ENCODE measurements at places on chromosomes 1 and 21.

GRCh38 chr1:239421811-239422210 is 35.4 kb downstream of the CHRM3 start:
- DNase-seq = no peak

DNA sequence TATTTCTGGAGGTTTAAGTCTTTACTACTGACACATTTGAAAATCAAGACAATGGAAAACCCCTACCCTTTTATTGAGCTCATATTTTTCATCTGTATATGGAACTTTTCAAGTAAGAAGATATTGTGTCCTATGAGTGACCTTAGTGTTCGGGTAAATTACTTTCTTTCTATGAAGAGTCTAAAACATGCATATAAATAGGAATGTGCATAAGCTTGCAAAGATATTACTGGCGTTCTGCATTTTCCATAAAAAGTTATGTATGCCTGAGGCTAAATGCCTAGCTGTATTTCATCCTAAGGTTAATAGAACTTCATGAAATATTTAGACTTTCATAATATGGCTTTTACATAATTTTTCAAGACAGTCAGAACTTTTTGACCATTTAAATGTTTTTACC is 495.8 kb upstream of the ADAMTS5 start:
- DNase-seq = no peak

DNA sequence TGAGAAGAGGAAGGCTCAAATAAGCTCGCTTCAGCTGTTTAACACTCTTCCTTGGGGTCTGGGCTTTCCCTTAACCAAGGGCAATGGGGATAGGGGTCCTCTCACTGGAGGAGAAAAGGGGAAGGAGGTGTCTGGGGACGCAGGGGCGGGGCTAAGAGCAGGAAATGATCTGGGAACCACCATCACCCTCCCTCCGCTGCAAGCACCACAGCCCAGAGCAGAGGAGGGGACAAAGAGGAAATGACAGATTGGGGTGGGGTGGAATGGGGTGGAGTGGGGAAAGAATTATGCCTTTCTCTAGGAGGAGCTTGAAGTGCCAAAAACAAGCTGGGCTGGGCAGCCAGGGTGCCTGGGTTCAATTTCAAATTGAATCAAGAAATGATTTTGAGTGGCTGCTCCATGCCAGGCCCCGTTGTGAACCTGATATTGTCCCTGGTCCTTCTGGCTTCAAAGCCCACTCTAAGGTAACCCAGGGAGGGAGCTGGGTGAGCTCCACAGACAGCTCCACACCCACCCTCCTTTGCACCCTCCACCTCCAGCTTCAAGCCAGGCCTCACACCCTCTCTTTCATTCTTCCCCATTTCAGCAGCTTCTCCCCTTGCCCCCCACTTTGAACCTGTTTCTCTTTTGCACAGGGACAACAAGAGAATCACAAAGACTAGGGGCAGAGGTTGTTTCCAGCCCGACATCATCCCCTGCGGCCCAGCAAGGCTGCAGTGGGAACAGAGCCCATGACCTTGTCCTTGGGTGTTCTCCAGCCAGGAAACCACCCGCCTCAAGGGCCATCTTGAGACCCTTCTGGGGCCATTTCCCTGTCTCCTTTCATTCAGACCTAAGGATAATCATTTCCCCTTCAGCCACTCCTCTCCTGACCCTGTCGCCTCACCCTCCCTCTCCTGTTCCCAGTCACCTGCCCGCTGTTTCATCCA is 1.1 kb downstream of the ARHGAP30 start:
- peak; percentile 49 for DNase-seq

DNA sequence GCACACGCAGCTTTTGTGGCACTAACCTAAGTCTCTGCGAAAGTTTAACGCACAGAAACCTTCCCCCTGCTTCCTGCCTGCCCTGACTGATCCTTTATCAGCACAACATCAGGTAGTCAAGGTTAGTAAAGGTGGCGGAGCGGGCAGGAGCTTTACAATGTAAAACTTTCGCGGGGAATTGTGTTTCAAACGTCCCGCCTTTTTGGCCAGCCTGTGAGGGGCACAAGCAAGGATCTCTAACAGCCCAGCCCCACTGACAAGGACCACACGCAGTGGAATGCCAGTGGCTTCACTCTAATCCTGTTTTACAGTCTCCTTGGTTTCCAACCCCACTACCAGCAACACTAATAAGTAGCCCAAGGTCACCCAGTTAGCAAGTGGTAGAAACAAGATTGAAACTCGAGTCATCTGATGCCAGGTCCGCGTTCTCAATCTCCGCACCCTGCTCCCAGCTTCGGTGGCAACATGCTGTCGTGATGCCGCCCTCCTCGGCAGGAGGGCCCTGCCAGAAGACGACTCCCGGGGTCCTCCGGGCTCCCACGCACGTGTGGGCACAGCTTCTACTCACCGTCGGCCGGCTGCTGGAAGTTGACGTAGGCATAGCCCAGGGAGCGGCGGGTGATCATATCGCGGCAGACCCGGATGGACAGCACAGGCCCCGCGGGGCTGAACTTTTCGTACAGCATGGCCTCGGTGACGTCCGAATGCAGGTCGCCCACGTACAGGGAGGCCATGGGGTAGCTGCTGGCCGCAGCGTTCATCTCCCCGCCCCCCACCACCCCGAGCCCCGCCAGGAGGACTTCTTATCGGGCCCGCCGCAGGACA is 1.2 kb downstream of the PABPC4 start:
- peak; percentile 11 for DNase-seq

DNA sequence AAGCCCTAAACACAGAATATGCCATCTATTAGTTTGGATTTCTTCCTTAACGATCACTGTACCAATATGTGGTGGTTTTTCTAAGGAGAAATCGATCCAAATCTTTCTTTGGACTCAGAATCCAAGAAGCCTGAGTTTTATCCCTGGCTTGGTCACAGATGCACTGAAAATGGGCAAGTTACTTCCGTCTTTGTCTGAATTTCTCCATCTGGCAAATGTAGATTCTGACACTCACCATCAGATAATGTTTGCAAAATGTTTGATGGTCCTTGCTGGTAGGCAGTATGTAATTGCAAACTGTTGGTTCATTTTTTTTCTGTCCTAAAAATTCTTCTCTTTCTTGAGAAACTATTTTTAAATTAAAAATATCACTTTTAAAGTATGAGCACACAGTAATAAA is 115.0 kb downstream of the TSEN15 start:
- DNase-seq = no peak

DNA sequence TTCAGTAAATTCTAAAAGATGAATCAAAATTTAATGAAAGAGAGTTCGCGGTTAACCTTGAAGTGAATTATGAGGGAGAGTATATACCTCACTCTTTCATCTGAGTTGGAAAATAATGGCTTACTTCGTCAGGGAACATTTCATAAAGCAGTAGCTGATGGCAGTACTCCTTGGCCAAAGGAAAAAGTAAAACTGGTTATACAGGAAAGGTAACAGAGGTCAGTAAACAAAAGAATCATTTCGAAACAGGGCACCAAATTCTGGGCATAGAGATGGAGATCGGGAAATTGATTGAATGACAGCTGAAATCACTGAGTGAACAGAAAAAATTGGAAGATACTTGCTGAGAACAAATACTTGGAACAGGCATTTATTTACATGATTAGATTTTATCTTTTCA is 199.0 kb downstream of the OLFM3 start:
- DNase-seq = no peak

GRCh38 chr1:185402930-185403329 is 85.9 kb upstream of the IVNS1ABP start:
- DNase-seq = no peak

DNA sequence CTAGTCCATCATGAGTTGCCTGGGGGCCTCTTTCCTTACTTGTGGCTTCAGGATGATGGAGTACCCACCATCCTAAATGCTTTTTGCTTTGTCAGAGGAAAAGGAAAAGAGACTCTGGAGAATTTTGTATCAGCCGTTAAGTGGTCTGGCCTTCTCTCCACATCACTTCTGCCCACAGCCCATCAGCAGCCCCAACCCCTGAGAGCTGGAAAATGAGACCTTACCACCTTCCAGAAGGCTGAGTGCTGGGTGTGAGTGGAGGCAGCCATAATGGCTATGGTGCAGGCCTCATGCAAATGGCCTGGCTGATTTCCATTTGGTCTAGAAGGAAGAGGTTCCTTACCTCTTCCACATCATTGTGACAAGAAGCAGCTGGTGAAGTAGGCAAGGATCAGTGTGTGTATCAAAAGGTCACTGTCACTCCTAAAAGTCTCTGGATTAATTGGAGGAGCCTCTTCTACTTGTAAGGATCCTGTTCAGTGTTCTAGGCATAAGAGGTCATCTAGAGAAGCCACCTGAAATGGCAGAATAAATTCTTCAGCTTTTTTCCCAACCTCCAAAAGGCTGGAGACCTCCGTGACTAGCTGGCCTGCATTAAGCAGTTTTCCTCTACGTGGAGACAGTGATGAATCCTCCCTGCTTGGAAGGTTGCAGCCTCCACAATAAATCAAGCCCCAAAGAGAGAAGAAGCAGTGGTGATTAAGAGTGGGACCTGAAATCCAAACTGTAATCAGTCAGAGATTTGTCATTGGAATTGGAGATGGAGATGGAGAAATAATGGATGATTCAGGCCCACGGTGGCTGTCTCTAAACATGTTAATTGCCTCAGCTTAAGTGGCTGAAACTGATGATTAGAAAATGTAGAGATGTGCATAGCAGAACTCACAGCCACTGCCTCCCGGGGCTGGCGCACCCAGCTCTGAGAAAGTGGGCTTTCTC is 111.5 kb downstream of the CNIH3 start:
- no peak for DNase-seq

- DNase-seq = no peak
Measured at GRCh38 chr1:18556364-18556763, 74.3 kb upstream of the PAX7 start.

- no peak for DNase-seq
Measured at GRCh38 chr1:169929210-169929526, 35.5 kb upstream of the SCYL3 start.

DNA sequence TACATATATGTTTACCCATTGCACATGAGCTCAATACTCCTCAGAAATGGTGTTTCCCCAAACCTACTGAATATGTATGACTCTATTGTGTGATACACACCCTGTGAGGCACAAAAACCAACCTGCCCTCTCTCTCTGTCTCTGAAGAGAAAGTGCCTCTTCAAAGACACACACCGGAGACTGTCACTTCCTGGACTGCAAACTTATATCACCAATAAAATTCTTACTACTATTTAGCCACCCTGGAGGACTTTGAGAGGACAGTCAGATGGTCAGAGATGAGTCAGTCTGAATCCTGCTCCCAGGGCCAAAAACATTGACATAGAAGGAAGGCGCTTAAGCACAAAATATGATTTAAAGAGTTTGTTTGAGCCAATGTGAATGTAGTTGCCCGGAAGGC is 110.4 kb downstream of the PPIAL4G start:
- DNase-seq = no peak

DNA sequence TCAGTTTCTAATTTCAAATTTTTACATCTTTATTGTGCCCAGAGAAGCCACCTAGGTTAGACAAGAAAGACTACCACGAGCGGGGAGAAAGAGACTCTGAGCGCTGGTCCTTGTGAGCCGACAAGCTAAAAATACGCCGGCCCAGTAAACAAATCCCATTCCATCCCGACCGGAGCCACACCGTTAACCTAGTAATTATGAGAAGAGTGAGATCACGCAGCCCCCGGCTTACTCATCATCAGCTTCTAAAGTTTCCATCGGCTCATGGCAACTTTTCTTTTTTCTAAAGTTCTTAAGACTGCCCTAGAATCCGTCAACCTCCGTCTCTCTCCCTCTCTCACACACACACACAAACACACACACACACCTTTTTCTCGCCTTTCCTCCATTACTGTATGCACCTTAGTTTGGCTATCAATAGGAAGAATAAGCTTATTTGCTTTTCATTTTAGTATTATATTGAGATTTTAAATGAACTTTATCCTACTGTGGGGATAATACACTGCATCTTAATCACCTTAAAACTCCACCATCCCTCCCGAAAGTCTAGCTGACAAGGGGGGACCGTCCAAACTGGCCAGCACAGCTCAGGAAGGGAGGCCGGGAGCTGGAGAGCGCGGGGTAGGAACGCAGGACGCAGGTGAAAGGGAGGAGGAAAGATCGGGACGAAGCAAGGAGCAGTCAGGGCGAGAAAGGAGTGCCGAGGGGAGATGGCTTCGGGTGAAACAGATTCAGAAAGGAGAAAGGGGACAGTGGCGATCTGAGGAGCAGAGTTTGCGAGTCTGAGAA is 728 bp downstream of the OTUD7B start:
- DNase-seq = peak; percentile 31

- DNase-seq = no peak
Measured at GRCh38 chr1:239587574-239588369, 201.4 kb downstream of the CHRM3 start.

GRCh38 chr21:28111151-28111619 is 881.5 kb downstream of the LTN1 start:
- no peak for DNase-seq

DNA sequence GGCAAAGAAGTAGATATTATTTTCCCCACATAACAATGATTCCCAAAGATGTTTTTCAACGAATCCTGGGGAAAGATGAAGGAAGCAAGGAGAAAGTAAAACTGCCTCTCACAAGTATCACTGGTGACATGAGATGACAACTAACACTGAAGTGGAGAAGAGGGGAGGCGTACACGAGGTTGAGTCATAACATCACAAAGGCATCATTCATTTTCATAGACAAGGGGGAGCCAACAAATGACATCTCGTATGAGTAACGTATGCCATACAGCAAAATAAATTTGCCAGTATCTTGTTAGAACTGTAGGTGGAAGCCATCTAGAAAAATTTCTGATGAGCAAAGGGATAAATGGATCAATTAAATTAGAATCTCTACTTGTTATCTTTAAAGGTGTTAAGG is 56.6 kb downstream of the ATP1B1 start:
- DNase-seq = no peak

DNA sequence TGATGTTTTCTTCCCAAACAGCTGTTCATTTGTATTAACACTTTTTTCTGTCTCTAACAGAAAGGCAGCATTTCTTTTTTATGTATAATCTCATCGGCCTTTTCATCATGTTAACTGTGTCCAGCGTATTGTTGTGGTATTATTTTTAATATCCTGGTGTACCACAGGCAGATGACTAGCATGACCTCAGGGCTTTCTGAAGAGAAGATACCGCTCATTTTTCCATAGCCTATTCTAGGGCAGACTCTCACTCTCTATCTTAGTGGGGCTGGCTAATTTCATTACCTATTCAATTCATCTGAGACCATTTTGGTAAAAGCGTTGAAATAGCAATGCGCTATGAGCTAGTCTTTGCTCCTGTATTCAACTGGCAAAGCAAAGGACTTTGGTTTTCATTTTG is 209.9 kb downstream of the SDCCAG8 start:
- DNase-seq = no peak

DNA sequence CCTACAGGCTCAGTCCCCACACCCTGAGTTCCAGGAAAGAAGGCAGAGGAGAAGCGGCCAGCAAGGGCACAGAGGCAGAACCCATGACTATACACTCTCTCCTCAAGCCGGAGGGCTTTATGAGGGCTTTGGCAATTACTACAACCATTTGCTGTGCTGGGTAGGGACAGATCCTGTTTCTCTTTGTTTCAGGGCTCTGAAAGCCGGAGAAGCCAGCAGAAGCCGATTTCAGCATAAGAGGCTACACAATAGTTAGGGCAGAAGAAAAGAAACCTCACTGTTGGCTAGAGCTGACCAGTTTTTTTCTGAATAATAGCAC is 13.9 kb downstream of the GPR3 start:
- no peak for DNase-seq

Data from stimulated activated CD4-positive, alpha-beta T cell treated with anti-CD3 and anti-CD28 coated beads, Interleukin-15, amount 100 ng/mL, for 1 hour (primary cell).